ENCODE measurements at places on chromosomes 12 and 14.

DNA sequence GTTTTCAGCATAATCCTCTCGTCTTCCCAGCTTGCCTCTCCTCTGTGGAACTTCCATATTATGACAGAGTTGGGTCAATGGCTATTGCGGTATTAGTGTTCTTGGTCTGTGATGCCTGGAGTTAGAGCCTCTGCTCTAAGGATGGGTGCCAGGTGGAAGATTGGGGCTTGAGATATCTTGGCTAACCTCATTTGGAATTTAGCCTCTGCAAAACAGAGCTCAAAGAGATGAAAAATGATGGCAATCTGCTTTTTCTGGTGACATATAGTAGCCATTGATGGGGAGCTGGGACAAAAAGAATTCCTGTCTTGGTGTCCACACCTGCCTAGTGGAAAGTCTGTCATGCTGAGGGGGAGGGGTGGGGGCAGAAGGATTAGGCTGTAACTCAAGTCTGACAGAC is 152.1 kb downstream of the RPL10L start:
- no peak for DNase-seq

DNA sequence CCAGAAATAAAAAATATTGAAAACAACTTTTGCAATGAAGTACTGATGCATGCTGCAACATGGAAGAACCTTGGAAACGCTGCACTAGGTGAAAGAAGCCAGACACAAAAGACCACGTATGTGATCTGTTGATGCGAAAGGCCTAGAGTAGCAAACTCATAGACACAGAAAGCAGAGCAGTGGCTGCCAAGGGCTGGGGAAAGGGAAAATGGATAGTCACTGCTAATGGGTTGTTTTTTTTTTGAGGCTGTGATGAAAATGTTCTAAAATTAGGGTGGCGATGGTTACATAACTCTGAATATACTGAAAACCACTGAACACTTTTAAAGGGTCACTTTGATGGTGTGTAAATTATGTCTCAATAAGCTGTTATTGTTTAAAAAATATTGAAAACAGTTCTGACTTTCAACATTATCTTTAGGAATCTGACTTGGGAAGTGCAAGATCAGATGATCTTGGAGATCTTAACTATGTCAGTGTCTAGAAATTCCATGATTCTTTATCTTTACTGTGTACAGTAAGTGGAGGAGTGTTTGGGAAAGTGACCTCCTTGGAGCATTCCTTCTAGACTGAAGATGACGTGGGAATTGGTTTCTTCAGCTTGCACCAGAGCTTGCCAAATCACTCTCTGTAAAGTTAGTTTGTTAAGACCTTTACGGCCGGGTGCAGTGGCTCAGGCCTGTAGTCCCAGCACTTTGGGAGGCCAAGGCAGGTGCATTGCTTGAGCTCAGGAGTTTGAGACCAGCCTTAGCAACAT is 12.4 kb downstream of the MLXIP start:
- no peak for DNase-seq

DNA sequence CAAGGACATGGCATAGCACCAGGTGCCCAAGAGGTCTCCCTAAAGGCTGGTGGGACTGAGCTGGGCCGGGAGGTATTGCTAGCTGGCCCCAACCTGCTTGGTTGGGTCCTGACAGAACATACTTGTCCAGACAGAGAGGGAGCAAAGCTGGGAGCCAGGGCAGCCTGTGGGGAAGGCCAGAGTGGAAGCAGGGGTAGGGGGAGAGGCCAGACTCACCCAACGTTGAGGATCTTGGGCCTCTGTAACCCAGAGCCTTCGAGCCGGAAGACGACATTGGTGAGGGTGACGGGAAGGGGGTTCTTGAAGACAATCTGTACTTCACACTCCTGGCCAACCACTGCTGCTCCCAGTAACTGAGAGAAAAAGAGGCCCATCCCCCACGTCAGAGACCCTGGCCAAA is 9.0 kb downstream of the TGM1 start:
- no peak for DNase-seq

GRCh38 chr12:25769082-25769945 is 189.2 kb upstream of the RASSF8 start:
- DNase-seq = peak; percentile 67

DNA sequence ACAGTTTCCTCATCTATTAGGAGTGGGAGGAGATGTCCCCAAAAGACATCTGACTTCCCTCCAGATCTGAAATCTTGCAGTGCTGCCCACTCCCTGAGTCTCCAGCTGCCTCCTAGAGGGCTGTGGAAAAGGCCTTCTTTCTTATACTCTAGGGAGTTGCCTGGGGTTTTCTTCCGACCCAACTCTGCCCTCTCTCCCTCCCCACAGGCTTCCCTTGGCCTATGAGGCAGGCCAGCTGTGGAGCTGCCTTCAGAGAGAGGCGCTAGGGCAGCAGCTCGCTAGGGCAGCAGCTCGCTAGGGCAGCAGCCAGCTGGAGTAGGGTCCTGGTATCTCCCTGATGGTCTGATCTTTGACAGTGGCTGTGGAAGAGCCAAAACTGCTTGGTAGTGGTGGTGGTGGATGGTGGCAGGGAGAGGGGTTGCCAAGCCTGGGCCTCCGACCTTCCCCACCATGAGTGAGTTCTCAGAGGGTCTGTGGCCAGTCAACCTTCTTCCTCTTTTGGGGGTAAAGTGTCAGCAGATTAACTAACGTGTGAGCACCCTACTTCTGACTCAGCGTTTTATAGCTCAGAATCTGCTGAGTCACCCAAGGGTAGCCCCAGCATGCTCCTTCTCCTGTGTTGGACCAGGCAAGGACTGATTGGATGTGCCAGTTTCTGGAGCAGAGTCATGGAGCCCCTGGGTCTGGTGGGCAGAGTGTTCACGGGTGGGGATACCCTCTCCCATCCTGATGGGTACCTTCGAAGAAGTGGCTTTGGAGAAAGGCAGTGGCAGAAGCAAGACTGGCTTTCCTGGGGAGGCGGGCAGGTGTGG is 2.3 kb downstream of the SLC48A1 start:
- DNase-seq = no peak

- no peak for DNase-seq
These were observed 1.8 kb upstream of the TMEM19 start for GRCh38 chr12:71684081-71684480.

DNA sequence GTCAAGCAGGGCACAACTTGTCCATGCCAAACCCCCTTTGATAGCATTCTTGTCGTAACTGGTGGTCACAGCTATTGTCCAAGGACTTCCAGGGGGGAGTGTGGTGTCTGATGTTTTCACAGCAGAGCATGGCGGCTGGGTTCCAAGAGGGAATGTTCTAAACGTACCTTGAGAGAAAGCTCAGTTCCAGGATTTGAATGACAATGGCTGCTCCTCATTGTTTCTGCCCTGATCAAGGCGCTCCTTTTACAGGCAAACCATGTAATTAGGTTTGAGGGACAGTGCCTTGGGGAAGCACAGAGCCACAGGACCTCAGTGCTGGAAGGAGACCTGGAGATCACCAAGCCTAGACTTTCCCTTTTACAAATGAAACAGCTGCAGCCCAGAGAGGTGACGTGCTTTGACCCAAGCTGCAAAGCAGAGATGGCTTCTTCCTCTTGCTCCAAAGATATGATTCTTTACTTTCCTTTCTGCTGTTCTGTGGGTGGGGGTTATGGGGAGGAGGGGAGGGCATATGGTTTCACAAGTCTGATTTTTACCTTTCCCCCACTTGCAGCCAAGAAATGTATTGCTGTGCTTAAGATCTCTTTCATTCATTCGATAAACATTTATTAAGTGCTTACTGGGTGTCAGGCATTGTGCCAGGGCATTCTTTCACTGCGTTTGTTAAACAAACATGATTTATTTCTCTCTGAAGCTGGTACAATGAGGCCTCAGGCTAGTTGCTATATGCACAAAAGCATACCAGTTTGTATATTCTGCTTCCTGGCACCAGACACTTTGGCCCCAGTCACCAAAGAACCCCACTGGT is 172.8 kb downstream of the KTN1 start:
- DNase-seq = no peak

- DNase-seq = no peak
These were observed 117.9 kb downstream of the CAND1 start for GRCh38 chr12:67386869-67387565.

- DNase-seq = no peak
These were observed 208.2 kb downstream of the DAD1 start for GRCh38 chr14:22380571-22381407.

DNA sequence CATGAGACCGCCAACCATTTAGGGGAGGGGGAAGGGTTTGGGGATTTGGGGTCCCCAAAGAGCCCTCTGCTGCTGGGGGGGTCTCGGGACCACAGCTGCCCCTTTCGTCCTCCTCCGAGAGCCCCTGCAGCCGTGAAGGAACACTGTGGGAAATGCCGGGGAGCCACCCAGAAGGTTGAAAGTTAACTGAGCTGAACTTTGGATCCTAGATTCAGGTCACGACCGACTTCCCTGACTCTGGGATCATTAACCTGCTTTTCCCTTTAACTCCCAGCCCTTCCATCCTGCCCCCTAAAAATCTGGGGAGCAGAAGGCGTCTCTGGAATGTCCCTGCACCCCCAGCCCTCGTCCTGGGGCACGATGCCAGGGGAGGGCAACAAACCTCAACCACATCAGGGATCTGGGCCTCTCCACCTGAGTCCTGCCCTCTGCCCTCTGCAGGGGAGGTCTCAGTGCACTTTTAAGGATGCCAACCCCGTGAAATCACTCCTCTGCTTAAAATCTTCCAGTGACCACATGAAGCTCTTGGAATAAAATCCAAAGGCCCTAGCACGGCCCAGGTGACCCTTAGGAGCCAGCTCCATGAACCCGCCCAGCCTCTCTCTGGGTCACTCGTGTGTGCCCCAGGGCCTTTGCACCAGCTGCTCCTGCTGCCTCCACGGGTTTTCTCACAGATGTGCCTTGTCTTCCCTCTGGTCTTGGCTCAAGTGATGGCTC is 95.0 kb downstream of the RFLNA start:
- no peak for DNase-seq

- DNase-seq = no peak
These were observed 27.1 kb upstream of the PTGR2 start for GRCh38 chr14:73824536-73824935.

GRCh38 chr14:102663440-102663839 is 71.0 kb downstream of the RCOR1 start:
- DNase-seq = no peak

DNA sequence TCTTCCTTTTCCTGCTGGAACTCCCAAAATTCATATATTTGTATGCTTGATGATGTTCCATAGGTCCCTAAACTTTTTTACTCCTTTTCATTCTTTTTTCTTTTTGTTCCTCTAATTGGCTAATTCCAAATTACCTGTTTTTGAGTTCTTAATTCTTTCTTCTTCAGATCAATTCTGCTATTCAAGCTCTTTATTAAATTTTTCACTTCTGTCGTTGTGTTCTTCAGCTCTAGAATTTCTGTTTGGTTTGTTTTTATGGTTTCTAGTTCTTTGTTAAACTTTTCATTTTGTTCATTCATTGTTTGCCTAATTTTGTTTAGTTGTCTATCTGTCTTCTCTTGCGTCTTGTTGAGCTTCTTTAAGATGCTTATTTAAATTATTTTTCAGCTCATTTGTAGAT is 154.8 kb downstream of the TPH2 start:
- DNase-seq = no peak

GRCh38 chr12:69107541-69107940 is 131.8 kb upstream of the CPSF6 start:
- no peak for DNase-seq

GRCh38 chr14:39733741-39734140 is 301.5 kb upstream of the FBXO33 start:
- DNase-seq = no peak

All from kidney capillary endothelial cell (primary cell).